ENCODE measurements at places on chromosomes 3 and 15. TPM values are rescaled to one million over a fixed set of nuclear protein-coding genes. Genes with fewer than 3 reads are reported as not detected.

KNL1 gene
- polyA plus RNA-seq, result 0.52 TPM

NEK11 gene
- 0.77 TPM for polyA plus RNA-seq

SCG5 gene
- polyA plus RNA-seq, result 1.2 TPM

XIRP1 gene
- 0.30 TPM for polyA plus RNA-seq

HTR3C gene
- not detected for polyA plus RNA-seq

COL8A1 gene
- 0.61 TPM for polyA plus RNA-seq

CPB1 gene
- polyA plus RNA-seq, result 7.8 TPM

GRM7 gene
- polyA plus RNA-seq, result not detected

ECT2 gene
- polyA plus RNA-seq, result 4.0 TPM

TGM5 gene
- polyA plus RNA-seq, result 0.02 TPM

FBXO40 gene
- polyA plus RNA-seq, result not detected

DAZL gene
- polyA plus RNA-seq, result 0.04 TPM

IL12A gene
- 3.5 TPM for polyA plus RNA-seq

PSTPIP1 gene
- polyA plus RNA-seq, result 31.1 TPM

CYP8B1 gene
- polyA plus RNA-seq, result 0.02 TPM

CLEC3B gene
- 225 TPM for polyA plus RNA-seq

RHOV gene
- polyA plus RNA-seq, result 0.06 TPM

FES gene
- 39.5 TPM for polyA plus RNA-seq

LHFPL4 gene
- polyA plus RNA-seq, result not detected

MYO5A gene
- 4.7 TPM for polyA plus RNA-seq

CDC25A gene
- polyA plus RNA-seq, result 2.3 TPM

FAM81A gene
- 3.0 TPM for polyA plus RNA-seq

SCN11A gene
- 2.6 TPM for polyA plus RNA-seq

TRPC1 gene
- 2.5 TPM for polyA plus RNA-seq

LOXL1 gene
- polyA plus RNA-seq, result 7.9 TPM

TRAT1 gene
- polyA plus RNA-seq, result 2.7 TPM

RUVBL1 gene
- 36.4 TPM for polyA plus RNA-seq

MASP1 gene
- polyA plus RNA-seq, result 0.11 TPM

CLRN1 gene
- not detected for polyA plus RNA-seq

SH3GL3 gene
- not detected for polyA plus RNA-seq

FEZF2 gene
- not detected for polyA plus RNA-seq

ZIC4 gene
- not detected for polyA plus RNA-seq

All from spleen (tissue), 13 donors.